Muscle of leg (tissue), 16 donors: ENCODE measurements at places on chromosomes 16 and 17. TPM values are rescaled to one million over a fixed set of nuclear protein-coding genes. Genes with fewer than 3 reads are reported as not detected.

- peak; percentile 45 for DNase-seq
These were observed 1.7 kb downstream of the EMP2 start for GRCh38 chr16:10578474-10579316.

- no peak for DNase-seq
These were observed 14.9 kb upstream of the WNT9B start for GRCh38 chr17:46836500-46836899.

Gene MAZ
- total RNA-seq: 121 TPM

DNA sequence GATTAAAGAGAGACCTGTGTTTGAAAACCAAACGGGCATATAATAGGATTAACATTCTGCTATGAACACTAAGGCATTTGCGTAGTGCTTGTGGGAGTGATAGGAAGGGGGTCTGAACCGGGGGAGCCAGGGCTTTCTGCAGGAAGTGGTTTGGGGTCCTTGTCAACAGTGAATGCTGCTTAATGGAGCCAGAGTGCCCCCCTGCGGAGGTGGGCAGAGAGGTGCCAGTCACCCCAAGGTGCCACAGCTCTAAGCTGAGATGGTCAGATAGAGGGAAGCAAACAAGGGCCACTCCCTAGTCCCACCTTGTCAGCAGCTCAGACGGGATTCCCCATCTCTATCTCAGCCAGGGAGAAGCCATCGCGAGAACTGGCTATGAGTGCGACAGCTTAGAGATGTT is 17.7 kb downstream of the NAA60 start:
- DNase-seq: no peak

GRCh38 chr16:8310323-8310722 is 280.0 kb downstream of the TMEM114 start:
- peak; percentile 78 for DNase-seq

Gene CD300E
- total RNA-seq: 0.09 TPM

GRCh38 chr17:55274355-55275255 is 9.8 kb downstream of the HLF start:
- no peak for DNase-seq

Gene FLYWCH2
- total RNA-seq: 22.0 TPM

Gene CA7
- total RNA-seq: not detected

Gene ARHGAP44
- total RNA-seq: 3.0 TPM

DNA sequence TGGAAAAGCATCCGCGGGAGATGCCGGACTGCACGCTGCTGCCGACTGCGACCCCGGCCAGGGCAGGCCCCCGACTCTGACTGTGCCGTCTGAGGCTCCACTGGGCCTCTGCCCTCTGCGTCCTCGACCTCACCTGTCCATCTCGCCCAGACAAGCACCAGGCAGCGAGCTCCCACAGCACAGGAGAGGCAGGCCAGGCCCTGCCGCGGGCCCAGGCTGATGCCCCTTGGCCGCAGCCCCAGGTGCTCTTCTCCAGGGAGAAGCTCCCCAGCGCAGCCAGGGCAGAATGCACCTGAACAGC is 98.1 kb upstream of the DNAH17 start:
- DNase-seq: no peak

- no peak for DNase-seq
These were observed 16.8 kb upstream of the USP43 start for GRCh38 chr17:9628509-9628908.

Gene PGAP6
- 16.3 TPM for total RNA-seq

Gene FBXW10B
- total RNA-seq: 1.3 TPM

Gene PTGES3L
- 37.3 TPM for total RNA-seq

Gene MBTD1
- 17.6 TPM for total RNA-seq

Gene TBC1D3B
- 4.4 TPM for total RNA-seq

DNA sequence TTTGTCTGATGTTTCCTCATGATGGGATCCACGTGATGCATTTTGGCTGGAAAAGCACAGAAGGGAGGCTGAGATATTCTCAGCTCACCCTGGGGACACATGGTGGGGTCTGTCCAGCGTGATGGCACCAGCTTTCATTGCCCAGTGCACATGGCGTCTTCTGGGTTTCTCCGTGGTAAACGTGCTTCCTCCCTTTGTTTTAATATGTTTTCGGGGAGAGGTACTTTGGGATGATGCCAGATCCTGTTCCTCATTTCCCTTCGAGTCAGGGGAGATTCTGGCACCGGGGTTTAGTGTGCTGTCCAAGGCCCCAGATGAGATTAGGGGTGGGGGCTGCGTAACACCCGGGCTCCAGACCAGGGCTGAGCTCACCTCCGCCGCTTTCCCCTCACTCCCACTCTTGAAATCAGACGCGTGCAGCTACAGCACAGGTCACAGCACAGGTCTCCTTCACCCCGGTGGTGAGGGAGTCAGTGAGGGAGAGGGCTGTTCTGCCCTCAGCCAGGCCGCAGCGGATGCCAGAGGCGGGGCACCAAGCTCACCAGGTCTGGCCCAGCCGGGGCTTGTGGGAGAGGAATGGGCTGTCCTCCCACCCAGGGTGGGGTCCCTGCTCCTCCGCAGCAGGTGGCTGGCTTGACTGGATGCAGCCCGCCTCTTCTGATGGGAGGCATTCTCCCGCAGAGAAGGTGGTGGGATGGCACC is 33.9 kb downstream of the COX4I1 start:
- DNase-seq: peak; percentile 52

Gene PLLP
- total RNA-seq: 0.40 TPM
